ENCODE measurements at places on chromosomes 2 and 18.

DNA sequence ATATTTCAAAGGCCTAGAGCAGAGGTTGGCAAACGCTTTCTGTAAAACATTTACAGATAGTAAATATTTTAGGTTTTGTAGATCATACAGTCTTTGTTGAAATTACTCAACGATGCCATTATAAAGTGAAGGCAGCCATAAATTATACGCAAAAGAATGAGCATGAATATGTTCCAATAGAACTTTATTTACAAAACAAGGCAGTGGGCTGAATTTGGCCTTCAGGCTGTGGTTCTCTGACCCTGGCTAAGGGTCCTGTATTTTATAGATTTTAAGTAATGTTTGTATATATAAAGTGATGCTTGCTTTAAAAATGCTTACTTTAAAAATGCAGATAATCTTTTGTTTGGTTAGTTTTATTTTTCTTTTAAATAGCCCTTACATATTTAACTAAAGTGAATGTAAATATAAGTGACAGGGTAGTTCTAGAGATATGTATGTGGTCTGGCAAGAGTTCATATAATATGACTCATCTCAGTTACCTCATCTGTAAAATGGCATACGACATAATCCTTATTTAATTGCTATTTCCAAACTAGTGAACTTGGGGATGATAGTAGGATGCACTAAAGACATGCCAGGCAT is 51.7 kb upstream of the ATP5MC3 start:
- no peak for DNase-seq

DNA sequence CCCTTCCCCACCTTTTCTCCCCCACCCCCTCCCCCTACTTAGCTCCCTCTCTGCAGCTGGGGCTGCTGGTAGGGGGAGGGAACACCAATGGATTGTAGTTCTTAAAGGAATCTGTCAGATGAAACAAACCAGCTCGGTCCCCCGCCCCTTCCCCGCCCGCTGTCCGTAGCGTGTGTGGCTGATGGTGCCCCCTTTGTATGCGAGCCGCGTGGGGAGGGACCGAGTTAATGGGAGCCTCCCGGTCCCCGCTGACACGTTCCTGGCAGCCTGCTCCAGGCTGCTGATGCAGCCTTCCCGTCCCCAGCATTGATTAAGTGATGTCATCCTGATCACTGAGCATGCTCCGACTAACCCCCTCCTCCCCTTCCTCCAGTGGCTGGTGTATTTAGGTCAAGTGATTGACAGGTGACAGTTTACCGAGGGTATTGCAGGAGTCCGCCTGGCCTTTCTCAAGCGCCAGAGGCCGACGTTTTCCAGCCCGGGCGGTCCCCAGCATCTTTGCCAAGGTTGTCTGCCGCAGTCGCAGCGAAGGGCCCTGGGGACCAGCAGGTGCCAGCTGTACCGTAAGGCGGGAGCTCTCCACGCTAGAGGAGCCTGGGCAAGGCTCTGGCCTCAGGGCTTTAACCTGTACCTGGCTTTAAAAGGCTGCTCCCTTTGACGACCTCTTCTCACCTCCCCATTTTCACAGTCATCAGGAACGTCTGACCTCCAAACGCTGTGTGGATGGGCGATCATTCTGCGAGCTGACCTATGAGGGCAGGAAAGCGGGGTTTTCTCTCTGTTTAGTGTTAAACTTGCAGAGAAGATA is 1.8 kb downstream of the KIF5C start:
- DNase-seq: no peak

DNA sequence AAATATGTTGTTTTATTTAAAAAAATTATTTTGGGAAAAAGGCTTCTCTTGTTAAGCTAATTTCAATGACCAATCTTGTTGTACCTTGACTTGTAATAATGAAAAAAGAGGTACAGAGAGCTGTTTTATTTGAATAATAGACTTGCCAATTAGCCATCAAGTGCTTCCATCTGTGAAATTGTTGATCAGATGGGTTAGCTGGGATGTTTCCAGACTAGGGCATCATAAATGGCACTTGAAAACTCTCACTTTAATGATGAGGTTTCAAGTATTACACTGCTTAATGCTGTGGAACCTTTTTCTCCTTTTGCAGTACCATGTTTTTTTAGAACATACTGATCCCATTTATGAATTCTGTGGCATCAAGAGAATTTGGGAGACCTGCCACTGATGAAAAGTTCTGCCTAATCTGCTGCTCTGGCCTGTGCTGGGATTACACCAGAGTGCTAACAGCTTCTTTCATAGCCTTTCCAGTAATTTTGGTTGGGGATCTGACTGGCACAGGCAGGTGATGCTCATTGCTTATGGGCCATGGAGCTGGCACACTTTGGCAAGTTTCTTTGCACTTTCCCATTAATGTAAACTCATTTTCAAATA is 24.2 kb downstream of the PSMD14 start:
- no peak for DNase-seq

DNA sequence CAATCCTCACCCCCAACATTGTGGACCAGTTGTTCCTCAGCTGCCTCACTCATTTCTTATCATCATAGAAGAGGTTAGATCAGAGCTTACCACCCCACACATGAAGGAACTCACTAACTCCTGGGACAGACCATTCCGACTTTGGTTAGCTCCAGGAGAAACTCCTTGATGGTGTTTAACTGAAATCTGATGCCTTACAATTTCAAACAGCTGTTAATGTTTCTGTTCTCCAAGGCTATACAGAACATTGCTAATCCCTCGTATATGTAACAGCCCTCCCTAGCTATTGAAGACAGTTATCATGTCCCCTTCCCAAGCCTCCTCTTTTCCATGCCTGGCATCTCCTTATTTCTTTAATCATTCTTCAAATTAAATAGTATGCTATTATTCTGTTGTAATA is 14.8 kb downstream of the ERBB4 start:
- DNase-seq: no peak

DNA sequence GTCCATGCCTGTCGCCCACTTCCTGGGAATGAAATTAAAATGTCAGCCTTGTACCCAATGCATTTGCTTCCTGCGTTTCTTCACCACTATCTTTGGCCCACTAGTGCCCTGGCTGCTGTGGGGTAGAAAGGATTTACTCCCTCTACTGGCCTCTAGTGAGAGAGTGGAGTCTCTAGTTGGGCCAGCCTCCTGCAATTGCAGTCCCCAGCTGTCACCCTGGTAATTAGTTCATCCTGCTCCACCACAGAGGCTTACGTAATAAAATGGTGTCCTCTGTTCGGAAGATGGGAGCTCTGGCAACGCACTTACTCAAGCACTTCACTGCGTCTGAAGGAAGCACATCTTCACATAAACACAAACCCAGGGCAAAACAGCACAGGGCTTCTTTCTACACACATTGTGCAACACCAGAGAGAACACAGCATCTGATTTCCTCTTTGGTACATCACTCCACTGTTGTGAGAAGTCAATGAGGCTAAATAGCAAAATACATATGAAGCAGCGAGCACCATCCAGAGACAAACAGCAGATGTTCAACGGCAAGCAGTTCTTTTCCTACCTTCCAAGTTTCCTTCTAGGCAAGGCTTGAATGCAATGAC is 274.6 kb downstream of the LRATD1 start:
- no peak for DNase-seq

DNA sequence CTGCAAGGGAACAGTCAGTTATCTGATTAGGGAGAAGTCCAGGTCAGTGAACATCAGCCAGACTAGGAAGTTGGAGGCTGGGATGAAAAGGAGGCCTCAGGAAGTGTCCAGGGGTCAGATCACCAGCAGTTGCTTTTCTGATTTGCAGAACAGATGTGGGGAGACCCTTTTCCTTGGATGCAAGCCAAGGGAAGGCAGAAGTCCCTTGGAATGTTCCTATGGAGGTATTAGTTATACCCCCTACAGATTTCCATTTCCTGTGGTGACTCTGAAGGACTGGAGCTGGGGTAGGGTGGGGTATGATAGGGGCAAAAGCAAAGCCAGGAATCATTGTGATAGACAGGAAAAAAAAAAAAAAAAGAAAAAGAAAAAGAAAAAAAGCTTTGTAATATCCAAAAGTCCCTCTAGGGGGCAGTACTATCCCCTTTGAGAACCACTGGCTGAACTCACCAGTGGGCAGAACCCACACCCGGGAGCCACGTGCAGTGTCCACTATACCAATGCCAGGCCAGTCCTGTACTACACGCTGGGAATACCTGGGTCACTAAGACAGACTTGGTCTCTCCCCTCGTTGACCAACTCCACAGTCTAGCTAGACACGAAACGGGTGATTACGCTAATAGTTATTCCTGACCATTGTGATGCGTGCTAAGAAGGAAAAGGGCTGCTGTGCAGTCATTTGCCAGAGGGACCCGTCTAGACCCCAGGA is 7.4 kb downstream of the DYSF start:
- DNase-seq: no peak

DNA sequence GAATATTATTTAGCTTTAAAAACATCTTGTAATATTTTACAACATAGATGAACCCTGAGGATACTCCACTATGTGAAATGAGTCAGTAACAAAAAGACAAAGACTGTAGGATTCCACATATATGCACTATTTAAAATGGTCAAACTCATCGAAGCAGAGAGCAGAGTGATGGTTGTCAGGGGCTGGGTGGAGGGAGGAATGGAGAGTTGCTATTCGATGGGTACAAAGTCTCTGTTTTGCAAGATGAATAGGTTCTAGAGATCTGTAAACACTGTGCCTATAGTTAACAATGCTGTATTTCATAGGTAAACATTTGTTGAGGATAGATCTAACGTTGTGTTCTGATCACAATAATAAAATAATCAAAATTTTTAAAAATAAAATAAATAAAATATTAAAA is 1675.9 kb upstream of the CELF4 start:
- no peak for DNase-seq

DNA sequence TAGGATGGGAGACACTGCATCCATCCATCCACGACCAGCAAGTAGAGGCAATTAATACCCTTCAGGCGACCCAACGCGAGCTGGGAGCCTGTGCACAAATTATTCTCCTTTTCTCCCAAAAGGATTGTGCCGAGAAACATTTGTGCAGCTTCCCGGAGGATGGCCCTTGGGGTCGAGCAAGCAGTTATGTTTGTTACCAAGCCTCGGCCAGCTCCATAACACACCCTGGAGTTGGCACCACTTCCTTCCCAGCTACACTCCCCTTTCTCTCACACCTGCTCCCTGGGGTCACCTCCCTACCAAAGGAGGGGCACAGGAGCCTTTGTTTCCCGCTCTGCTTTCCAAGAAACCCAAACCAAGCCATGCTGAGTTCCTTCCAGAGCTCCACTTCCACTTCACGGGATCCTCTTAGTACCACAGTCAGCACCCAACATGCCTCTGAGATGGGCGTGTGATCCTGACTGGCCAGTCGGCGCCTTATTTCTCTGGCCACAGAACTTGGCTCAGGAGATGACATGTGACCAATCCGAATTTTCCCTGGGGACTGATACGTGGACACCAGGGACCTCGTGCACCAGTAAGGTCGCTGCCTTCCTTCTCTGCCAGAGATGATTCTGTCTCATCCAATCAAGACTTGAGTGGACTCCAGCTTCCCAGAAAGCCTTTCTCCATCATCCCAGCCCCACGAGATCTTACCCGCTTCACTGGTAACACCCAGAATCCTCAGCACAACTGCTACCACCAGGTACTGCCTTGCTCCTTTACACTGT is 28.5 kb downstream of the GPR55 start:
- no peak for DNase-seq

GRCh38 chr2:239285071-239285931 is 115.5 kb downstream of the HDAC4 start:
- no peak for DNase-seq

GRCh38 chr2:20551260-20551944 is 99.5 kb downstream of the HS1BP3 start:
- no peak for DNase-seq

- DNase-seq: no peak
These were observed 61.6 kb upstream of the SLC38A11 start for GRCh38 chr2:165016772-165017411.

DNA sequence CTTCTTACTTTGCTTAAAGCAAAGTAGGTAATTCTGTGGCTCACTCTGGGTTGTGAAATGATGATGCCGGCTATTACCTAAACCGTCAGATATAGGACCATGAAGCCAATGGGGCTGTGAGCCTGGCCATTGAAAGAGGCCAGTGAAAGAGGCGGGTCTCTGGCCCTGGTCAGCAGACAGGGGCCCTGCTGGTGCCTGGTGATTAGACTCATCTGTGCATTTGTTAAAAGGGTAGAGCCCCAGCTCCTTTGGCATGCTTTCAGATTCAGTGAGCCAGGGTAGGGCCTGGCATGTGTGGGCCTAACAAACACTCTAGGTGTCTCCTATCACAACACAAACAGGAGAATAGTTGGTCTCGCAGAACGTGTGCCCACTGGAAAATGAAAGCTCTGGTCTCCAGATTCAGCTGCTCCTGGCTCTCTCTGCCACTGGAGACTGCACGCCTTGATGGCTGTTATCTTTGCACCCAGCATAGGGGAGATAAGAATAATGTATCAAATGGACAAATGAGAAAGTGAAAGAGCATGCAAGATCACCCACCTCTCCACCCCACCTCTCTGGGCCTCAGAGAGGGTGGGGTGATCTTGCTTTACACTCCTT is 6.9 kb downstream of the LRRC30 start:
- no peak for DNase-seq

DNA sequence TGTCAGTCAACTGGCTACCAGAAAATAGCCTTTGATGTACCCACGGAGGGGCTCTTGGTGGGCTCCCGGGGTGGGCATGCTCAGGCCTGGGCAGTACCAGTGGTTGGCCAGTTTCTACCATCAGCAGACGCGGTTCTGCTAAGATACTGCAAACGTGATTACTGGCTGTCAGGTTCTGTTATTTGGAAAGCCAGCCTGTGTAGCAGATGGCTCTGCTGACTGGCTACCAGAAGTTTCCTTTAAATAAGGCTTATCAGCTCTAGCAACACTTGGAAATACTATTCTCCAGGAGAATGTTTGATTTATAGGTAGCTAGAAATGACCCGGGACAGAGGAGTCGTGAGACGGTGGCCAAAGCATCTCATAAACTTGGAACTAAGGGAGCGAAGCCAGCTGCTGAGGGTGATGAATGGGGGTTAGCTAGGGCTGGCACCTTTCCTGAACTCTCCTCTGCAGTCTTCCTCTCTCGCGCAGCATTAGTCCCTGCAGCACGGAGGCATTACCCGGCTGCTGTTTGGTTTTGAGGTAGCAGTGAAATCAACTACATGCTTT is 171.9 kb downstream of the AGAP1 start:
- DNase-seq: no peak

DNA sequence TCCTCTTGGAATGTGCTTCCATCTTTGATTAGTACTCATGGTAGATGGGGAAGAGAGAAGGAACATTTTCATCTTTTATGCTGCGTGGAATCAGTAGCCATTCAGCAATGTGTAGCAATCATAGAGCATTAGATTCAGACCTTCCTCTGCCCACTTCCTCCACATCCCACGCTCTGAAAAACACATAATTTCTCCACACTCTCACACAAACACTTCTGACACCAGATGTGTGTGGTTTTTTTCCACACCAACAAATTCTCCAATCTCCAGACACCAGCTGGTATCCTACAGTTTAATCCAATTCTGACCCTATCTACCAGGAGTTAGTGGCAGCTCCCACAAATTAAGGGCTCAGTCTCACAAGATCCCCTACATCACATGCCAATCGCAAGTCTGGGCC is 103.3 kb downstream of the AOX1 start:
- no peak for DNase-seq
